ENCODE measurements at places on chromosomes 16 and 17.

DNA sequence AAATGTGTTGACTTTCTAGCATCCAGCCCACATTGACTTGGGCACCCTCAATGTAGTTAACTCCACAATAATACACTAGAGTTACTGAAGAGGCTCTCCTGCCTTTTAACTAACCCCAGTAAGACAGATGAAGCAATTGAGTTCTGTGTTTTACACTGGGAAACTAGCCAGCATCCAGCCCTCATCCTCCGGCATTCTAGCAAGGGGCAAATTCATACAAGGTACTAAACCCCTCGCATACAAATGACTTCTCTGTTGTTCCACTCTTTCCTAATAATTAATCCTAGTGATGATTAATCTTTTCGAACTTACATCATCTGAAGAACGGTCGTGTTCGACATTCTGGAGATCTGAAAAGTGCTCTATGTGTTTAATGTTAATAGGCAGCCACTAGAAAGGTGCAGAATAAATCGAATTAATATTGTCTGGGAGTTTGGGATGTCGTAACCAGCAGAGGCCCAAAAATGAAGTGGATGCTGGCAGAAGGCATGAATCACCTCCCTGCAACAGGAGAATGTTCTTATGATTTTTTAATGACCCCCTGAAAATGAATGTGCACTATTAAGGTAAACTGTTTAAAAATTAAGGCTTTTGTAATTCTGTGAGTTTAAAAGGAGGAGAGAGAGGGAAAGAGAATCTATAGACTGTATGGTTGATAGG, 249.4 kb downstream of the SNX29 start:
- no peak for DNase-seq

DNA sequence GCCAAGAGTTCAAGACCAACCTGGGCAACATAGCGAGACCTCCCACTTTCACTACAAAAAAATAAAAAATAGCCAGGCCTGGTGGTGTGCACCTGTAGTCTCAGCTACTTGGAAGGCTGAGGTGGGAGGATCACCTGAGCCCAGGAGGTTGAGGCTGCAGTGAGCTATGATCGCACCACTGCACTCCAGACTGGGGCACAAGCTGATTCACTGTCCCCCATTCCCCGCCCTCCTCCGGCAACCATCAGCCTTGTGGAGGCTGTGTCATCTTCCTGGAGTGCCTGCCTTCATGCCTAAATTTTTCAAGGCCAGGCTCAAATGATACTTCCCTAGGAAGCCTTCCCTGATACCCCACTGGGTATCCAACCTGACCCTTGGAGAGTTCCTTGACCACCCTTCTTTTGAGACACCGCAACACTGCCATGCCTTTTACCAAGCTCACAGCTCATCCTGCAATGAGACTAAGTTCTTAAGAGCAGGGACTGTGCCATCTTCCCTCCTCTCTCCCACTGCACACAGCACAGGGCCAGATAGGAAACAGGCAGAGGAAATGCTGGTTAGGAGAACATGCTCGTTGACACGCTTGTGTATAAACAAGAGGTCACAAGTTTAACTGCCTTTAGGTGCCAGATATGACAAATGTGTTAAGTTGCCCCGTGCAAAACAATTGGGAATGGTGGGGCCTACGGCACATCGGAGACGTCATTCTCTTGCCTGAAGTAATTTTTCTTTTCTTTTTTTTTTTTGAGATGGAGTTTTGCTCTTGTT, 3.9 kb upstream of the SRCAP start:
- no peak for DNase-seq

GRCh38 chr17:67035131-67036083, 8.9 kb upstream of the CACNG1 start:
- no peak for DNase-seq

DNA sequence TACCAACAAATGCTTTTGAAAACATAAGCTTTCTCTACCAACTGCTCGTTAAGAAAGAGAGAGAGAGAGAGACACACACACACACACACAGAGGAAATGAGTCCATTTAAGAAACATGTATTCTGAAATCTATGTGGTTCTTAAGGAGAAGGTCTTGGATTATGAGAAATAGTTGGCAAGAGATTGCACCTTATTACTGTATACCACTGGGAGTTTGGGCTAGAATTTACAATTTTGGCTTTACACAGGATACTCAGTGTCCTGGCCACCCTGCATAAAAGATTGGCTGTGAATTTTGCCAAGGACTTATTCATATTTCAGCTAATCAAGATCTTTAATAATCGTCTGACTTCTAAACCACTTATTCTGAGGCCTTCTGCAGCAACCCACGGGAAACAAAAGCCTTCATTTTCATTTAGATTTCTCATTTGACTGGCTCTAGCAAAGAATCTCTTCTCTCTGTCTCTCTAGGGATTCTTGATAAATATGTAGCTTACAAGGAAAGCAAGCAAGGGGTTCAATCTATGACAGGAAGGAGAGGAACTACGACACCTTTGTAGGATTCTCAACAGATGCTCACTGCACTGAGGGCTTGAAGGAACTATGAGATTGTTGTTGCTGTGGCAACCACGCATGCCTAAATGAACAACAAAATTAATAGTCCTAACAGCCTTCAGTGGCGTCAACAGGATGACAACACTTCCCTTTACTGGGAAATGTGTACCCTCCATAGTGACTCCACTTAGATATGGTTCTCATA, 75.3 kb upstream of the GNAO1 start:
- DNase-seq: no peak

DNA sequence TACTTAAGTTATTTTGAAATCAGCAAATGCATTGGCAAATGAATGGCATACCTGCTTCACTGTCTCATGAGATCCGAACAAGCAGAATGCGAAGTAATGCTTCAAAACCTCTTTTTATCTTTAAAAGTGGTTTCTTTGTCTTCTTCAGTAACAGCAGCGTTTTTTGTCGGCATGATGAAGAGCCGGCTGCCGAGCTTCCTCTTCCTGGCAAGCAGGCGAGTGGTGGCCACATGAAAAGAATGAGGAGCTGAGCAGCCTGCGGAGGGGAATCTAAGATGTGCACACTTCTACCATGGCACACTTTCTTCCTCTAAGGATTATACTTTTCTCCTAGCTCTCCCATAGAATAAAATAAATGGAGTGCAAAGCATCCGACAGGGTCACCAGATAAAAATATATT, 42.4 kb upstream of the AKTIP start:
- peak; percentile 68 for DNase-seq

DNA sequence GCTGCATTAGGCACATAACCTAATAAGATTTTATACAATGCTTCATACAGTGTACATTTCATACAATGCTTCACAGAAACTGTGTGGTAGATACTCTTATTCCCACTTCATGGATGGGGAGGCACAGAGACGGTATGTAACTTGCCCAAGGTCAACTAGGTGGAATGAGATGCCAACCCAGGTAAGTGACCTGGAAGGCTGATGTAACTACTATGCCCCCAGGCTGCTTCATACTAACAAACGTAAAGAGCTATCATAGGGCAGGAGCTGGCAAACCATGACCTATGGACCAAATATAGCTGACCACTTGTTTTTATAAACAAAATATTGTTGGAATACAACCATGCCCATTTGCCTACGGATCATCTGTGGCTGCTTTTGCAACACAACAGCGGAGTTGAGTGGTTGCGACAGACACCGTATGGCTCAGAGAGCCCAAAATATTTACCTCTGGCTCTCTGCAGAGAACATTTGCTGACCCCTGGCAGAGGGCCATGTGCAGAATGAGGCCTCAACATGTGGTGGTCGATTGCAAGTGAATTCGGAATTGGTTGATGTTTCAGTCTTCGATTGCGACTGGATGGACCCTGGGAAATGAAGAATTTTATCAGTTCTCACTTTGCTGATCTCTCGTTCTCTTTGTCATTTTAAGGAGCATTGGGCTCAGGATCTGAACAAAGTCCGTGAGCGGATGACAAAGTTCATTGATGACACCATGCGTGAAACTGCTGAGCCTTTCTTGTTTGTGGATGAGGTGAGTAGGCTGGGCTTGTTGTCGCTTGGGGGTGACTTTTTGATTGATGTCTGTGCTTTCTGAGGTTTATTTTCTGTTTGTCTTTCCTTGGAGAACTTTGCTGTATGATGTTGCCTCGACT, 109.7 kb downstream of the PLCG2 start:
- DNase-seq: no peak

- no peak for DNase-seq
These were observed 21.6 kb upstream of the SCNN1B start for GRCh38 chr16:23280483-23280967.

GRCh38 chr16:73831220-73831619, 465.4 kb upstream of the PSMD7 start:
- DNase-seq: no peak

DNA sequence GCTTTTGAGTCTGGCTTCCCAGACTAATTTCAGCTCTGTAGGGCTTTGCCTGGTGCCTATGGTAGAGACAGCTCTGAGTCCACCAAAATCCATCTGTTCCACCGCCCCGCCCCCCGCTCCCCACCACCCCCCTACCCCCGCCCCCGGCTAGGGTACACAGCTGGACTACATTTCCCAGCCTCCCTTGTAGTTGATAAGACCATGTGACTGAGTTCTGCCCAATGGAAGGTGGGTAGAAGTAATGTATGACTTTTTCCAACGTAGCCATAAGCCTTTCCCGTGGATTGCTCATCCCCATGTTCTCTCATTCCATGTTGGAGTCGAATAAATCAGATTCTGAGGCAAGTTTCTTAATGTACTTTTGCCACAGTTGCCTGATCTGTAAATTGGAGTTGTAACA, 786.7 kb upstream of the EEF2KMT start:
- no peak for DNase-seq

GRCh38 chr17:41627316-41628072, 3.1 kb upstream of the KRT17 start:
- DNase-seq: no peak

DNA sequence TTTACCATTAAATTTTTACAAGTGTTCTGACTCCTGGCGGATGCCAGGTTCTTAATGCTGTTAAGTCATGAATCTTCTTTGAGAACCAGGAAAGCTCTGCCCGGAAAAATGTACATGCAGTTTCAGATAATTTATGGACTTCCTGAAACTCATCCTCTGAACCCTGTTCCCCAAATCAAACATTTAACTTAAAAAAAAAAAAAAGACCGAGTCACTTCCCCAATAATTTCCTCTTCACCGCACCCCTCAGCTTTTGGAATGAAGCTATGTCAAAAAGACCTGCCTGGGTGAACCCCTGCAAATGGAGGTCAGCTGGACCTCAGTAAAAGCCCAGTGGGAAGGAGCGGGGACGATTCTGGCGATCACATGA, 15.0 kb downstream of the ZNF232 start:
- DNase-seq: no peak

GRCh38 chr17:17398943-17399926, 77.6 kb upstream of the MED9 start:
- no peak for DNase-seq
